ENCODE measurements at places on chromosomes 4 and X.
A peak's percentile ranks its signal among the peaks of the same experiment; 100 is the strongest.

DNA sequence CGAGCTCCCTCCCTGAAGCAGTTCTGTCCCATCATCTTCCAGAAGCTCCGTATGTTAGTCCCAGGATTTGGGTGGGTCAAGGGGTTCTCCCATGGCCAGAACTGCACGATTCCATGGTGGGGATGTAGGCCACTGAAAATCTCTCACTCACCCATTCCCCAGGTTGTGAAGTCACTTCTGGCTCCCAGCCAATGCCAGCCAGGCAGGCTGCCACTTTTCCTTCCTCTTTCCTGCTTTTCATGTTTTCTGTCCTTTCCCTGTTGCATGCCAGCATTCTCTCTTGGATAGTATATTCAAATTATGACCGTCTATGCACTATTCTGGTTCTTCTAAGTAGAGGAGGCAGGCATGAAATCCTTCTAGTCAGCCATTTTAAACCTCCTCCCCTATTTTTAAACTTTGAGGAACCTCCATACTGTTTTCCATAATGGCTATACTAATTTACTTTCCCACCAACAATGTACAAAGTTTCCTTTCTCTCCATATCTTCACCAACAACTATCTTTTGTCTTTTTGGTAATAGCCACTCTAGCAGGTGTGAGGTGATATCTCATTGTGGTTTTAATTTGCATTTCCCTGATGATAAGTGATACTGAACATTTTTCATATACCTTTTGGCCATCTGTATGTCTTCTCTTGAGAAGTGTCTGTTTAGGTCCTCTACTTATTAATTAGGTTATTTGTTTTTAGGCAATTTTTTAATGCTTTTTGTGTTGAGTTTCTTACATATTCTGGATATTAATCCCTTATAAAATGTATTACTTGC is 182.1 kb upstream of the TET2 start:
- no peak for DNase-seq

DNA sequence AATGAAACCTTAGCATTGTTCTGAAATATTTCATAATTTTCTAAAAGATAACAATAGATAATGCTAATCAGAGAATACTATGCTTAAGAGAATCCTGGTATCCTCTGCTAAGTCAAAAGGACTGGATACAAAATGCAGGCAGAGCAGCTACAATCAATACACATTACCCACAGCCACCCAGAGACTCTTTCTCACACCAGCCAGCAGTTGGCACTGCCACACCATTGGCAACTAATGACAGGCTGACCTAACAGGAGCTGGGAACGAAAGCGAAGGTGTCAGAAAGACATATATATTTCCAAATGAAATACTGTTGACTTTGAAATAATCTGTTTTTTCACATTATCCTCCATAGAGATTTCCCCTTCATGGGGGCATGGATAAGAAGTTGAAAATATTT is 122.6 kb upstream of the PLAC1 start:
- no peak for DNase-seq

DNA sequence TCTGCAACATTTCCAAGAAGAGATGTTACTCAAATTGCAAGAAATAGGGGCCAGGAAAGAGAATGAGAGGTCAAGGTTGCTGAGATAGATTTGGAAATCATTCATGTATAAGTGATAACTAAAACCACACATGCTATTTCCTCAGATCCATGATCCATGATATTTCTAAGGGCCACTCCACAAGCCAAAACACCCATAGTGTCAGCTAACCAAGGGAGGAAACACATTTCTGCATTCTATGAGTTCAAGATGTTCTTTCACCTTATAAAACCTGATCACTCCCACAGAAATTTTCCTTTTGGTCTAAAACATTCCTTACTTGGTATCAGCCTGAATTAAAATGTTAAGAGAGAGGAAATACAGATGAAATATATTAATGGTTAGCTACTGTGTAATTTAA is 47.2 kb downstream of the TBCK start:
- DNase-seq = no peak

DNA sequence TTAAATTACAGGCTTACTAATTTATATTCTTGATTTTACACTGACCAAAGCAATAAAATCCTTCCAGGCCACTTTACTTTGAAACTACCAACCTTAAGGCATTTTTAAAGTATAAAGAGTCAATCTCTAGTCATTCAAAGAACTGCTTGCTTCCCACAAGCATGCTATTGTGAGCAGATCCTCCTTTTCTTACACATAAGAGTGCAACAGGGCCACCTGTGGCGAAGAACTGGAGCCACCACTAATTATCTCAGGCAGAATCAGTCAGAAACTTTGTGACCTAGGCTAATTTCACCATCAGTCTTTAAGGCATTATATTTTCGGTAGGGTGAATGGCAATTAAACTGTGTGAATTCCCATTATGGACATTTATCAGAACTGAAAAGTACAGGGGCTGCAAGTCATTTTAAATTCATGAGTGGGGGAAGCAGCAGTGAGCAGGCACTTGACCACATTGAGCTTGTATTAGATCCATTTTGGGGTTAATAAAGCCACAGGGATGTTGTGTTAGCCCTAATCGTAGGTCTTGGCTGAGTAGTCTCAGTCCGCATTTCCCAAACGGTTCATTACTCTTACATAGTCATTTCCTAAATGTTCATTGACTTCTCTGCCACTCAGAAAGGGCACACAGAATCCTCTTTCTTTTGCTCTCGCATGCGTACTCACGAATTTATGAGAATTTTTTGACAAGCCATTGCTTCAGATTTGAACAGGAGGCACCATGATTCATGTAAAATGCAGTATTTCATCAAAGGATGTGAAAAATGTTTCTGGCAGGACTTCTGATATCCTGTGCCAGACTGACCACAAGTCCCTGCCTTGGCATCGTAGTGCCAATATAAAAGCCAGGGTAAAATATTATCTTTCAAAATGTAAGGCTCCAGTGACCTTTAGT is 39.8 kb downstream of the NPY2R start:
- no peak for DNase-seq

GRCh38 chrX:15745179-15745578 is 7.1 kb downstream of the CA5B start:
- DNase-seq = no peak

DNA sequence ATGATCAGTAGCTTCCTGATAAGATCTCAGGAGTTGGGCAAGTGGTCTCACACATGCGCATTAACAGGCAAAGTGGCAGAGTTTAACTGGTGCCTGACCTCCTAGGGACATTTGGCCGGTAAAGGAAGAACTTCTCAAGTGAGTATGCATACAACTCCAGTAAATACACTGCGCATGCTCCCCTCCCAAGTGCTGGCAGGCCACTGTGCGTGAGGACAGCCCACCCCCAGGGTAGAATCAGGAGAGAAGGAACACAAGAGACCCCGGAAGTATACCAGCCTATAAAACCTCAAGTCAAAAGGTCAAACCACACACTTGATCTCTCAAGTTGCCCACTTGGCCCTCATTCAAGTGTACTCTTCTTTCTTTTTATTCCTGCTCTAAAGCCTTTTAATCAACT is 225.5 kb upstream of the ANKRD50 start:
- DNase-seq = no peak

DNA sequence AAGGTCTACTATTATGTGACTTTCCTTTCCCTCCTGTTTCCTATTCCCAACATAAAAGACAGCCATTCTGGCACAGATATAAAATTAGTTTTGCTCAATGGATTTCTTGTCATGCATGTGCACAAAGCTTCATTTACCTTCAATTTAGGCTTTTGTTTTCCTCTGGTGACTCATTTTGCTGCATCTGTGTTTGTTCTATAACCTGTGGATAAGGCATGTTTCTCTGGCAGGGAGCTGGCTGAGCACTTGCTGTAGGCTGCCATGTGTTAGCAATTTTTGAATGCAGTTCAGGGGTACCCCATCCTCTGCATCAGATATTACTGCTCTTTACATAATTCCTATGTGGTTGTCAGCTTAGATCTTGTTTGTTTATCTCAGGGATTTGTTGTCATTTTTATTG is 202.8 kb upstream of the GRID2 start:
- no peak for DNase-seq

- no peak for DNase-seq
Observed at GRCh38 chrX:10381193-10381592, 224.4 kb downstream of the CLCN4 start.

DNA sequence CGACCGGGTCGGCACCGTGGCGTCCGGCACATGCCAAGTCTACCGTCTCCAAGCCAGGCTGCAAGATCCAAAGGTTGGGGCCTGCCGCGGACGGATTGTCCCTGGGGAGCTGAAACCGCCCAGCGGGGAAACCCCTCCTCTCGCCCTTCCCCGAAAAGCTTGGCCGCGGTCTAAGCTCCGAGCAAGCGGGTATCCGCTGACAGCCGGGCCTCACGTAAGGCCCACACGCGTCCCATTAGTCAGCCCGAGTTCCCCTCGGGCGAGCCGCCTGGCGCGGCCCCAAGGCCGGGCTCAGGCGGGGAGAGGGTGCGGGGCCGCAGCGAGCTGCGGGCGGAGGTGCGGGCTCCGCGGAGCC is 6.8 kb upstream of the BCOR start:
- peak; percentile 69 for DNase-seq

GRCh38 chr4:64430933-64431332 is 21.7 kb upstream of the TECRL start:
- DNase-seq = no peak

DNA sequence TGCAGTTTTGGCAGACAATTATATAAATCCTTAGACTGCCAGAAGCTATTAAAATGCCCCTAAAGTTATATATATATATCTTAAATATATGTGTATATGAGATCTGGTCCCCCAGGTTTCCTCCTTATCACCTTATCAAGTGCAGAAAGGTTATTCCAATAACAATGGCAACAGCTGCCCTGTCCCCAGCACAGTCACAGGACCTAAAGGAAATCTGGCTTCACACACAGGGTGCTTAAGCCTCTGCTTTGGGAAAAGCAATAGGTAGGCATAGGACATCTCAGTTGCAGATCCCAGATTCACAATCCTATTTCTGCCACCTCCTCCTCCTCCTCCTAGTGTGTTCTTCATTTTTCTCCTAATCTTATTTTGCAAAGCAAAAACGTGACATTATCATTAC is 5.8 kb downstream of the SLC25A53 start:
- no peak for DNase-seq

DNA sequence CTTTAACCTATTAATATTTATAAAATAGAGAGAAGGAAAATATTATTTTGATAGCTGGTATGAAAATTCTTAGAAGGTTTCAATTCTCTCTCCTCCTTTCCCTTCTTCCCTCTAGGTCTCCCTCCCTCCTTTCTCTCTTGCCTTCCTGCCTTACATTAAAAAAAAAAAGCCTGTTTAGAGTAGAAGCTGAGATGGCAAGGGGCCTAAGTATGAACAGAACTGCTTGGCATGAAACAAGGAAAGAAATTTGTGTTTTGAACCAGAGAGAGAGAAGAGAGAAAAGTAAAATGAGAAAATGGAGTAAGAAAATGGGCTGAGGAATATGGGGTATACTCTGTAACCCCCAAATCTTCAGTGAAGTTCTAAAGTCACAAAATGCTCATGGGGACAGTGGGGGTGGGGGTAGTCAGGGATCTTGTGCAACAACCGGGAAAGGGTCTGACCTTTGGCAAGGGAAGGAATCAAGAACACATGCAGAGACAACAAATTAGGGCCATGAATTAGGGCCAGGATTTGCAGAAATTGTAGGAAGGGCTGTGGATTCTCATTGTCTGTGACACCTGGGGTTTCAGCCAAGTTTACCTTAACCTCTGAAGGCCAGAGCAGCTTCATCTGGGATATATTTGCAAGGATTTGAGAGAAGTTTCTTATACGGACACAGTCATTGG is 30.6 kb downstream of the SUPT20HL2 start:
- DNase-seq = no peak

- no peak for DNase-seq
Observed at GRCh38 chr4:142413485-142413884, 432.6 kb downstream of the INPP4B start.

DNA sequence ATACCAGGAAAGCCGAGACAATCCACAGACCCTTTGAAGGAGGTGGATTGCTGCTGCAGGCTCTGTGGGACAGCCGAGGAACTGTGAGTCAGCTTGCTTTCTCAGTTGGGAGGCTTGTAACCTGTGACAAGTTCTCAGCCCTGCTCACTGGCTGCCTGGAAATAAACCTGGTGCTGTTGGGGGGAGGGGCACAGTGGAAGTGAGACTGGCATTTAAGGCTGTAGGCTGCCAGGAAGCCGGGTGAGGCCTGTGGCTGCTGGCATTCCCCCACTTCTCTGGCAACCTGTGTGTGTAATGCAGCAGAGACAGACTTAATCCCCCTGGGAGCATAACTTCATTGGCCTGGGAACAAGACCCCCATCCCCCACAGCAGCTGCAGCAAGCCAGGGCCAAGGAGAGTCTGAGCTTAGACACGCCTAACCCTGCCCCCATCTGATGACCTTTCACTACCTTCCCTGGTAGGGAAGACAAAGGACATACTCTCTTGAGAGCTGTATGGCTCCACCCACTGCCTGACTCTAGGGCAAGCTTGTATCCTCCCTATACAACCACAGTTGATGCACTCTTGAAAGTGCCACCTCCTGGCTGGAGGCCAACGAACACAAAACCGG is 64.1 kb downstream of the ALPK1 start:
- no peak for DNase-seq

DNA sequence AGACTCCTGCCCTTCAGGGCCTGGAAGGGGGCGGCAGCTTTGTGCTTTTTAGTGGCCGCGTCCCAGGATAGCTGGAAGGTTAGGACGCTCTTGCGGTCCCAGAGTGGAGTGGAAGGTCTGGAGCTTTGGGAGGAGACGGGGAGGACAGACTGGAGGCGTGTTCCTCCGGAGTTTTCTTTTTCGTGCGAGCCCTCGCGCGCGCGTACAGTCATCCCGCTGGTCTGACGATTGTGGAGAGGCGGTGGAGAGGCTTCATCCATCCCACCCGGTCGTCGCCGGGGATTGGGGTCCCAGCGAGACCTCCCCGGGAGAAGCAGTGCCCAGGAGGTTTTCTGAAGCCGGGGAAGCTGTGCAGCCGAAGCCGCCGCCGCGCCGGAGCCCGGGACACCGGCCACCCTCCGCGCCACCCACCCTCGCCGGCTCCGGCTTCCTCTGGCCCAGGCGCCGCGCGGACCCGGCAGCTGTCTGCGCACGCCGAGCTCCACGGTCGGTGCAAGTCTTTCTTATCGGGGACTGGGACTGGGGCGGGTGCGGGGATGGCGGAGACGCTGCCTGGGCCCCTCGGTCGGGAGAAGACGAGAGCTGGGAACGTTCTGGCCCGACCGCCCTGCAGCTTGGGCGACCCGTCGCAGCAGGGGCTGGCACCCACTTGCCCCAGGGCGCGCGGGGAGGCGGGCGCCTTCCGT is at the start of gene EDNRA:
EDNRA (plus strand) TSS at position 207 of the 686 bp plus-strand sequence. CDS start 4,585 bp downstream, outside the sequence.
- DNase-seq = no peak

DNA sequence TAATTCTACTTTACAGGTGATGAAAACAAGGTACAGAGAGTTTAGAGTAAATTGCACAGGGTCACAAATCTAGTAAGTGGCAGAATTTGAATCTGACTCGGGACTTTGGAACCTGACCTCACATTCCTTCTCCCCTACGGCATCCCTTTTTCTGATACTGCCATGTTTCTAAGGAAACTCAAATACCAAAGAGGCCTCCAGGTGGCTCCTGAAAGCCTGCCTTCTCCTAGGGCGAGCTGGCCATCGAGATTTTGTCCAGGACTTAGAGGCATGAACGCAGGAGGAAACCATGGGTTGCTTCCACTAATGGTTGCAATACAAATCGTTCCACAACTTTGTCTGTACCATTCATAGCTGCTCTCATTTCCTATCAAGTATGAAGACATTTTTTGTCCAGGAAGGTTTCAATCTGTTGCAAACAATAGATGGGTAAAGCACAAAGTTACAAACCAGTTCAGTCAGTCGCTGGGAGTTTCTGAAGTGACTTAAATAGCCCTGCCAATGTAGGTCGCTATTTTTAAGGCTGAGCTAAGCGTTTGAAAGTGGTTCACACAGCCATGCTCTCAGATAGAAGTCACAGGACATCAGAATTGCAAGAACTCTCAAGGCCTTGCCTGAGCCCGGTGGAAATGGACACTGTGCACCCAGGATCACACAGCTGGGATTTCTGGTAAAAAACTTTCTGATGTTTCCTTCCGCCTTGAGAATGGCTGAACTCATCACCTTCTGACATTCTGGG is 296.6 kb upstream of the PRPS2 start:
- no peak for DNase-seq

Measured in activated effector memory CD4-positive, alpha-beta T cell treated with anti-CD3 and anti-CD28 coated beads, Interleukin-2, amount 50 U/mL, for 16 hours (primary cell).